ENCODE measurements at places on chromosomes 2 and 18. TPM values are rescaled to one million over a fixed set of nuclear protein-coding genes. Genes with fewer than 3 reads are reported as not detected.

The REG3A gene
- not detected for total RNA-seq

The GCKR gene
- total RNA-seq = 1.8 TPM

GRCh38 chr18:79379251-79379905 is 16.4 kb upstream of the NFATC1 start:
- DNase-seq = peak; percentile 46
- H3K27ac ChIP-seq = no peak overlapping the region
- H3K4me1 ChIP-seq = no peaks in the 10 kb centered on the region
- H3K36me3 ChIP-seq = no peaks in the 10 kb centered on the region
- H3K4me3 ChIP-seq = no peak overlapping the region

DNA sequence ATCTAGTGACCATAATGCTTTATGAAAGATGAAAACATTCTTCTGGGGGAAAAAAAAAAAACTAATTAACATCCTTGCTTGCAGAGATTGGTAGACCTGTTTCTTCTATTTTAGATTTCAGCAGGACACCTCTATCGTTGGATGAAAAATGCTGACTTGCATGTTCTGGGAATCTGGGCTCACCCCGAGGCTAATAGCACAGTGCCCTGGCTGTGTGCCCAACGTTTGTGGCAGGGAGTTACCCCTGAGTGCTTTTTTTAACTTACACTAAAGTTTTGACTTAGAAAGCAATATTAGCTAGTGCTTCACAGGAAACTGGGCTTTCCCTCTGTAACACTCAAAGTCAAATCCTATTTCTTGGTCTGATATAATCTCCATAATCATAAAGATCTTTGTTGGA is 233.2 kb downstream of the SLC8A1 start:
- H3K4me1 ChIP-seq = no peaks in the 10 kb centered on the region
- DNase-seq = no peak

The ANKRD30B gene
- total RNA-seq = not detected

- H3K4me1 ChIP-seq = no peaks in the 10 kb centered on the region
- no peaks in the 10 kb centered on the region for H3K36me3 ChIP-seq
- no peak for DNase-seq
These were observed 103.2 kb downstream of the LRATD1 start for GRCh38 chr2:14735696-14736095.

- H3K36me3 ChIP-seq = no peaks in the 10 kb centered on the region
- H3K27ac ChIP-seq = no peak overlapping the region
- no peak overlapping the region for H3K4me3 ChIP-seq
- peaks cover 5% of the 10 kb centered on the region for H3K4me1 ChIP-seq
These were observed 43.6 kb downstream of the MC2R start for GRCh38 chr18:13871701-13872100.

DNA sequence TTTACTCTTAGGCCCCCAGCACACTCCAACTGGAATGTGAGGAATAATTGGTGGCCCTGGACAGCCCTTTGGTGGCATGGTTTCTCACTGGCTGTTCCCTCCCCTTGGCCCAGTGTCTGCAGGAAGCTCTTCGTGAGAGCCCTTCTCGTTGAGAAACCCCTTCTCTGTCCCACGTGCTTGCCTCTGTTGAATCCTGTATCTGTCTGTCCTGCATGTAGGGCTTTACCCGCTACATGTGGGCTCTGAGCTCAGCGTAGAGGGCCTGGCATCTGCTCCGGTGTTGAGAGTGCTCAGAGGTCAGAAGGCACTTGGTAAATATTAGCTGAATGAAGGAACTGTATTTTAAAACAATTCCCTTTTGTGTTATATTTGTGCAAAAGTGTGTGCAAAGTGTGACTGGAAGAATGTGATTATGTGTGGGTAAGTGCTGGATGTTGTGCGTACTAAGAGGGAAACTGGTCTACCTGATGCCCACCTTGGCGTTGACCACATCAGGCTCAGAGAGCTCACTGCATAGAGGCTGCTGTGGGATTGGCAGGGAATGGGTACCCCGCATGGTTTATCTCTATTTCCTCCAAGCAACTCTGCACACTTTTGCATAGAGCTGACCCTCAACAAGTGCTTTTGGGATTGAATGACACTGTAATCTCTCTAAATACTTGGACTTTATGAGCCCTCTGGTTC is 40.0 kb downstream of the RNF144A start:
- H3K4me1 ChIP-seq = peaks cover 7% of the 10 kb centered on the region
- H3K27me3 ChIP-seq = no peaks in the 10 kb centered on the region
- no peak for DNase-seq
- H3K4me3 ChIP-seq = no peak overlapping the region
- no peaks in the 10 kb centered on the region for H3K36me3 ChIP-seq

DNA sequence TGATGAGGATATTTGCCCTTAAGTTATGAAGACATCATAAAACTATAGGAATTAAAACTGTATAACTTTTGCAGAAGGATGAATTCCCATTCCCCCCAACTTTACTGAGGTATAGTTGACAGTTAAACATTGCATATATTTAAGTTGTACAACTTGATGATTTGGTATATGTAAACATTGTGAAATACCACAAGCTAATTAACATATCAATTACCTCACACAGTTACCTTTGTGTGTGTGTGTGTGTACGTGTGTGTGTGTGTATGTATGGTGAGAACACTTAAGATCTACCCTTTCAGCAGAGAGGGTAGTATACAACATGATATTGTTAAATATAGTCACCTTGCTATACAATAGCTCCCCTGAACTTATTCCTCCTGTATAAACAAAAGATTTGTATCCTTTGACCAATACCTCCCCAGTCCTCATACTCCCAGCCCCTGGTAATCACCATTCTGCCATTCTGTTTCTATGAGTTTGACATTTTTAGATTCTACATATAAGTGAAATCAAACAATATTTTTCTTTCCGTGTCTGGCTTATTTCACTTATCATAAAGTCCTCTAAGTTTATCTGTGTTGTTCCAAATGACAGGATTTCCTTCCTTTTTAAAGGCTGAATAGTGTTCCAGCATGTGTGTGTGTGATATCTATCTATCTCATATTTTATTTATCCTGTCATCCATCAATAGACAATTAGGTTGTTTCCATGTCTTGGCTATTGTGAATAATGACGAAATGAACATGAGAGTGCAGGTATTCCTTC is 48.2 kb upstream of the FAM136A start:
- H3K4me3 ChIP-seq = no peak overlapping the region
- no peak for DNase-seq
- no peaks in the 10 kb centered on the region for H3K36me3 ChIP-seq
- H3K27me3 ChIP-seq = no peaks in the 10 kb centered on the region

- H3K27ac ChIP-seq = no peak overlapping the region
- no peak overlapping the region for H3K4me3 ChIP-seq
- peak; percentile 6 for DNase-seq
- H3K27me3 ChIP-seq = no peaks in the 10 kb centered on the region
- no peaks in the 10 kb centered on the region for H3K36me3 ChIP-seq
These were observed 30.6 kb upstream of the MYCN start for GRCh38 chr2:15909736-15910135.

- no peaks in the 10 kb centered on the region for H3K36me3 ChIP-seq
- H3K4me1 ChIP-seq = no peaks in the 10 kb centered on the region
- no peak for DNase-seq
- no peak overlapping the region for H3K4me3 ChIP-seq
- no peak overlapping the region for H3K27ac ChIP-seq
- peaks cover 59% of the 10 kb centered on the region for H3K27me3 ChIP-seq
These were observed 84.0 kb downstream of the KCTD1 start for GRCh38 chr18:26464128-26465011.
